ENCODE measurements at places on chromosomes 12 and 14. TPM values are rescaled to one million over a fixed set of nuclear protein-coding genes. Genes with fewer than 3 reads are reported as not detected.

OASL gene
- 1.6 TPM for total RNA-seq

ARHGAP9 gene
- total RNA-seq = 291 TPM

RAD9B gene
- 2.7 TPM for total RNA-seq

KLHDC1 gene
- 19.3 TPM for total RNA-seq

RPL10L gene
- not detected for total RNA-seq

All from naive thymus-derived CD8-positive, alpha-beta T cell (primary cell).